ENCODE measurements at places on chromosomes 16 and 17. TPM values are rescaled to one million over a fixed set of nuclear protein-coding genes. Genes with fewer than 3 reads are reported as not detected.

DBNDD1 gene
- polyA plus RNA-seq: 0.97 TPM

EVPL gene
- polyA plus RNA-seq: 0.15 TPM

DNA sequence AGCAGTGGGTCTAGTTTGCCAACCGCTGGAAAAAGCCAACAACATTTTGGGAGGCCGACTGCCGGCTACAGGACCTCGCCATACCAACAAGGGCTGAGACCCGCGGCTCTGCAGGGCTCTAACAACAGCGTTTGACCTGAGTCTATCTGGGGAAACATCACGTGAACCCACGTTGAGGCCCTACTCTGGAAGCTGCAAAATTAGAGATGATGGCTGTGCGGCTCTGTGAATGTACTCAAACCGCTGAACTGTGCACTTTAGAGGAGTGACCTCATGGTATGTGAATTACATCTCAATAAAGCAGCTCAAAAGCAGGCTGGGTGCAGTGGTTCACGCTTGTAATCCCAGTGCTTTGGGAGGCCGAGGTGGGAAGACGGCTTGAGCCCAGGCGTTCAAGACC is 10.1 kb upstream of the CEP295NL start:
- DNase-seq: no peak

- no peak for DNase-seq
These were observed 292.7 kb downstream of the HAPSTR1 start for GRCh38 chr16:9384141-9384540.

DNA sequence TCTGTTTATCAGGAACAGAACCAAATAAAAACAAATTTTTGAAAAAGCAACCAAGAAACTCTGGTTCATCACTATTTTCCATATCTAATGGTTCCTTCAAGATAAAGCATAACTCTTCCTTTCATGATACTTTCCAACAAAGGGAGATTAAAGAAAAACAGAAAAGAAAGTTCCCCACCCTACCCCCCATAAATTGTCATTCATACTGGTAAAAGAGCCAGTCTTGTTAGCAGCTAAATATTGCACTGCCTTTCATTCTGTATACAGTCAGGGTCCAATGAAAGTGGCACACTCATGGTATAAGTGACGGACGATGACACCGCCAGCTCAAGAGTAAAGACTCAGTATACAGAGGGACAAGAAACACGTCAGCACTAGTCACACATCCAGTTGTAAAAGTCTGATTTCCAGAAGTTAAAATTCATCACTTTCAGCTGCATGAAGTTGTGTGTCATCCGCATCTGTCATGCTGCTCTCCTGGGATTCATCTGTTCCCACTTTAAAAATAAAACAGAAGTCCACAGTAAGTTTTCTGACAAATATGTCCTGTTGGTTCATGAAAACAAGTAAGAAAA is 68.5 kb downstream of the CDC27 start:
- no peak for DNase-seq

- no peak for DNase-seq
These were observed 5.6 kb downstream of the CASKIN2 start for GRCh38 chr17:75509528-75510258.

DNA sequence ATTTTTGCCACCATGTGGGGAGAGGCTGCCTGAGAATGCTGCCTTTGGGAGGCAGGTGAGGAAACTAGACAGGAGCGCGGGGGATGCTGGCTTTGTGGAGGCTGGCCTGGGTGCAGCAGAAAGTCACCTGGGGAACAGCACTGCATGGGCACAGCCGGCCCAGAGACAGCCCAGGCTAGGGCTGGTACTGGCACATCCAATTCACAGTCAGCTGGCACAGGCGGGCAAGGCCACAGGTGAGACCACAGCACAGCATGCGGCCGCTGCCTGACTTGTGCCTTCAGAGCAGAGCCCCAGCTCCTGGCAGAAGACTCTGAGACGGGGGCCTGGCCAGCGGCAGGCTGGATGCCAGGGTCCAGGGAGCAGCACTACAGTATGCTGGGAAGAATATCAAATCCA is 16.6 kb upstream of the PITPNM3 start:
- no peak for DNase-seq
